ENCODE measurements at places on chromosomes 6 and 20. TPM values are rescaled to one million over a fixed set of nuclear protein-coding genes. Genes with fewer than 3 reads are reported as not detected.

IL20RA gene
- total RNA-seq, result not detected

DNA sequence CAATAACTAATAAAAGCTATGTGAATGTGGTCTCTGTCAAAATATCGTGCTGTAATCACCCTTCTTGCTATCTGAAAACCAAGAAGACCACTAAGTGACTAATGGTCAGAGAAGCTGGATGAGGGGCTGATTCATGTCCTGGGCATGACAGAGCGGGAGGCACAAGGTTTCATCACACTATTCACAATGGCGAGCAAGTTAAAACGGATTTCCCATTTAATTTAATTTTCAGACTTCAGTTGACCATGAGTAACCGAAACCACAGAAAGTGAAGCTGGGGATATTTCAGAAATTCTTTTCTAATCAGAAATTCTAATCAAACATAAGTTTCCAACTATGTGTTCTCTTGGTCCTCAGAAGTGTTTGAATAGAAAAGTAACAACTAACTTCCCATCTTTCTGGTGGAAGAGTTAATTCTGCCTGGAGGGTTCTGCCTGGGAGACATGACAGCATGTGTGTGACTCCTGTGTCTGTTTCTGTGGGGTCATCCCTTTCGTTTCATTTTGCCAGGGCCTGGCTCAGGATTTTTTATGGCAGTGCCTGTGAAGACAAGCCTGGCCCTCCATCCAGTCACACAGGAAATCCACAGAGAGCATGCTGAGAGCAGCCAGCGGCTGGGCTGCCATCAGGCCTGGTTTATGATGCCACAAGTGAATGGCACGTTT is 98.9 kb downstream of the FAM120B start:
- peaks cover 2% of the 10 kb centered on the region for H3K27me3 ChIP-seq
- peaks cover 35% of the 10 kb centered on the region for H3K36me3 ChIP-seq
- no peak overlapping the region for H3K27ac ChIP-seq
- no peak overlapping the region for H3K4me3 ChIP-seq
- H3K4me1 ChIP-seq, result no peaks in the 10 kb centered on the region

DNA sequence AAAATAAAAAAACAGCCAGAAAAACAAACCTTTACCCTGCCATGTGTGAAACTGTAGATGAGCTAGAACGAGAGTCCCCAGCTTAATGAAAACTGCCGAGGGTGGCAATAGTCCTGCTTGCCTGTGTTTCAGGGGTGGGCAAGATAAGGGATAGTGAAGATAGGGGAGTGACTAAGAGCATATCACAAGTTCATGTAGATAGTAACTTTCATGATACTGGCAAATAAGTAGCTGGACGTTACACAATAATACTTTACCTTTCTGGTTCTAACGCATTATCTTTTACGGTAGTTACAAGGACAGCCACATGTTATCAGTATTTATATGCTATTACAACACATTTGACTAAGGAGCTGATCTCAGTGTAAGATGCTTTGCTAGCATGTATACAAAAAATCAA is 9.3 kb upstream of the FBXO9 start:
- peaks cover 5% of the 10 kb centered on the region for H3K36me3 ChIP-seq
- peaks cover 26% of the 10 kb centered on the region for H3K4me1 ChIP-seq
- H3K4me3 ChIP-seq, result no peak overlapping the region
- H3K27ac ChIP-seq, result no peak overlapping the region
- no peak for DNase-seq
- H3K27me3 ChIP-seq, result no peaks in the 10 kb centered on the region

- H3K27me3 ChIP-seq, result no peaks in the 10 kb centered on the region
- no peak for DNase-seq
- H3K27ac ChIP-seq, result peak overlapping the region; percentile 87
- peak overlapping the region; percentile 70 for H3K4me3 ChIP-seq
- peaks cover 19% of the 10 kb centered on the region for H3K36me3 ChIP-seq
- peaks cover 34% of the 10 kb centered on the region for H3K4me1 ChIP-seq
Measured at GRCh38 chr20:36571564-36572504, 1.6 kb upstream of the TGIF2 start.

DNA sequence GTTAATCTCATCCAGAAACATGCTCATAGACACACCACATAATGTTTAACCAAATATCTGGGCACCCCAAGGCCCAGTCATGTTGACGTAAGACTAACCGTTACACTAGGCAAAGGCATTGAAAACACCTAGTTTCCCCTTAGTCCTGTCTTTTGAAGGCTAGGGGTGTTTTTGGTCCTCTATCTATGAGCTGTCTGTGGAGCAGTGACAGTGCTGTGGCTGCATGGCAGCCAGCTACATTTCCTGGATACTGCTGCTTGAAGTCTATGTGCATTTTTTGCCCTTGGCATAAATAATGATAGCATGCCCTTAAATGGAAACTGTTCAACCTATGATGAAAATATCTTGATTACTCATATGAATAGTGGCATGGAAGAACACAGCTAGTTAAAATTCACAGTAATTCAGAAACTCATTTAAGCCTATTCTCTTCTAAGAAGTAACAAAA is 18.6 kb downstream of the FARS2 start:
- peak overlapping the region; percentile 87 for H3K27ac ChIP-seq
- H3K4me1 ChIP-seq, result peaks cover 76% of the 10 kb centered on the region
- peak; percentile 57 for DNase-seq
- peaks cover 19% of the 10 kb centered on the region for H3K36me3 ChIP-seq
- H3K27me3 ChIP-seq, result no peaks in the 10 kb centered on the region

DNA sequence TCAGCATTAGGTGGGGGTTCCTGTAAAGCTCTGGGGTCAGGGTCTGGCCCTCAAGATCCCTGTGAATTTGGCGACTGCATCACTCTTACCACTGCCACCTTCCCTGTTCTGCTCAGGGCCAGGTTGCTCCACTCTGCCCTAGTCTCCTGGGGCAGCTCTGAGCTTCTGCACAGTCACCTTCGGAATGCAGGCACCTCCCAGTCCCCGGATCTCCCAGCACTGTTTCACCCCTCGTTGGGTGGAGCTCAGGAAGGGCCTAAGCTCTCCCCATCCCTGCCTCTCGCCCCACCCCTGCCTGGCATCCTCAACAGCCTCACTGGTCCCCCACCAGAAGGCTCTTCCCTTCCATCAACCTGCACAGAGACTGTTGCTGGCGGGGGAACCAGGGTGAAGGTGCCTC is 46.2 kb downstream of the YTHDF1 start:
- no peak overlapping the region for H3K4me3 ChIP-seq
- H3K4me1 ChIP-seq, result no peaks in the 10 kb centered on the region
- H3K27ac ChIP-seq, result no peak overlapping the region
- H3K36me3 ChIP-seq, result no peaks in the 10 kb centered on the region
- peaks cover 18% of the 10 kb centered on the region for H3K27me3 ChIP-seq

- no peak overlapping the region for H3K4me3 ChIP-seq
- peaks cover 59% of the 10 kb centered on the region for H3K4me1 ChIP-seq
- H3K36me3 ChIP-seq, result peaks cover 3% of the 10 kb centered on the region
- DNase-seq, result no peak
Measured at GRCh38 chr6:137698636-137699030, 168.4 kb upstream of the TNFAIP3 start.

DNA sequence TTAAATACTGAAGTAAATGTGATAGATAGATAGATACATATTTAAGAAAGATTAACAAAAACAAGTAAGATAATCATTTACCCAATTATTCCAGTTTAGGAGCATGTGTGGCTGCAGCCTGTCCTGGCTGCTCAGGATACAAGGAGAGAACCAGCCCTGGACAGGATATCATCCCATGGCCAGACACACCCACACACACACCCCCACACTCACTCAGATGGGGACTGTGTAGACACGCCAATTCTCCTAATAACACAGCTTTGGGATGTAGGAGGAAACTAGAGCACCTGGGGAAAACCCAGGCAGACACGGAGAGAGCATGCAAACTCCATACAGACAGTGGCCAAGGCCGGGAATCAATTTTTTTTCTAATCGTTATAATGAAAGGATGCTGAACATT is 45.6 kb downstream of the GFOD1 start:
- H3K27me3 ChIP-seq, result no peaks in the 10 kb centered on the region
- H3K4me3 ChIP-seq, result no peak overlapping the region
- no peaks in the 10 kb centered on the region for H3K36me3 ChIP-seq
- H3K27ac ChIP-seq, result no peak overlapping the region
- no peak for DNase-seq

GRCh38 chr6:134345789-134346188 is 27.9 kb upstream of the SGK1 start:
- H3K27ac ChIP-seq, result no peak overlapping the region
- no peaks in the 10 kb centered on the region for H3K36me3 ChIP-seq
- peaks cover 8% of the 10 kb centered on the region for H3K4me1 ChIP-seq
- H3K27me3 ChIP-seq, result no peaks in the 10 kb centered on the region
- no peak overlapping the region for H3K4me3 ChIP-seq
- DNase-seq, result no peak
